Thoracic aorta (tissue), 2 donors: ENCODE measurements at places on chromosomes 1 and 21.

GRCh38 chr1:41382480-41383090 lies 21.4 kb downstream of the FOXO6 start:
- DNase-seq: no peak

- DNase-seq: no peak
These were observed 25.6 kb downstream of the IL23R start for GRCh38 chr1:67191668-67192520.

DNA sequence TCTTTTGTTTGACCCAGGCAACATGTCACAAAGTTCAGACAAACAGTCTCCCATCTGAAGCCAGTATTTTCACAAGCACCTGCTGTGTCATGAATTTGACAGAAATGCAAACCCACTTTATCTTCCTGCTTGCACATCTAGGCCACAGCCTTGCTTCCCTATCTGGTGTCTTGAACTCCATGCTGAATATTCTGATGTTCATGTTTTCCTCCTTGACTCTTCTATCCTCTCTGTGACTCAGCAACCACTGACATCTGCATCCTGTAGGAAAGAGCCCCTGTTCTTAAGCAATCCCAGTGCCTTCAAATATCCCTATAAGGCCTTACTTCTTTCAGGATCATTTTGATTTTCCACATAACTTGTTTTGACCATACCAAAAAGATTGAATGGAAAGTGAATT lies 6.5 kb downstream of the CD55 start:
- DNase-seq: no peak

GRCh38 chr1:182235604-182235951 lies 156.0 kb downstream of the GLUL start:
- DNase-seq: no peak

DNA sequence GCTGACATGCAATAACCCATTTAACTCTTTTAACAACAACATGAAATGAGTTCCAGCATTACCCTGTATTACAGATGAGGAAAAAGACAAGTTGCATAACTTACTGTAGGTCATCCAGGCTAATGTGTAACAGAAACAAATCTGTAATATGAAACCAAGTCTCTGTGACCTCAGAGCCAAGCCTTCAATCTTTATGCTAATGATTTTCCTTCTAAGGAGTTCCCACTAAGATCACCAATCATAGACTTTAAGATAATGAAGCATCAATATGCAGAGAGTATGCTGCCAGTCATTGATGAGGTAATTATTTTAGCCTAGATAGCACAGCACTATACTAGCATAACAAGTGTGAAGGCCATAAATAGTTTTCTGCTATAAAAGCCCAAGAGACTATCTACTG lies 35.6 kb upstream of the RNPC3 start:
- no peak for DNase-seq

- DNase-seq: no peak
These were observed 1.0 kb upstream of the SYNJ1 start for GRCh38 chr21:32728848-32729247.

- no peak for DNase-seq
These were observed 3.2 kb upstream of the TMEM63A start for GRCh38 chr1:225885336-225885735.

- no peak for DNase-seq
These were observed 84.1 kb upstream of the SELENON start for GRCh38 chr1:25715888-25716287.

- peak; percentile 4 for DNase-seq
These were observed 19.8 kb downstream of the KMO start for GRCh38 chr1:241551759-241552638.

GRCh38 chr1:54866801-54867716 lies 19.9 kb downstream of the DHCR24 start:
- no peak for DNase-seq

- DNase-seq: no peak
These were observed 23.6 kb upstream of the DNM3 start for GRCh38 chr1:171817511-171818265.

- DNase-seq: no peak
These were observed 64.5 kb downstream of the COL18A1 start for GRCh38 chr21:45469273-45470086.

- no peak for DNase-seq
These were observed 466.1 kb downstream of the KCNT2 start for GRCh38 chr1:196142111-196142640.

GRCh38 chr1:113850127-113850796 lies 21.2 kb downstream of the PTPN22 start:
- no peak for DNase-seq

- no peak for DNase-seq
These were observed 1.4 kb upstream of the IL24 start for GRCh38 chr1:206895837-206896242.
